ENCODE measurements at places on chromosomes 4 and X. TPM values are rescaled to one million over a fixed set of nuclear protein-coding genes. Genes with fewer than 3 reads are reported as not detected.

Gene TLR10
- 0.11 TPM for polyA plus RNA-seq

DNA sequence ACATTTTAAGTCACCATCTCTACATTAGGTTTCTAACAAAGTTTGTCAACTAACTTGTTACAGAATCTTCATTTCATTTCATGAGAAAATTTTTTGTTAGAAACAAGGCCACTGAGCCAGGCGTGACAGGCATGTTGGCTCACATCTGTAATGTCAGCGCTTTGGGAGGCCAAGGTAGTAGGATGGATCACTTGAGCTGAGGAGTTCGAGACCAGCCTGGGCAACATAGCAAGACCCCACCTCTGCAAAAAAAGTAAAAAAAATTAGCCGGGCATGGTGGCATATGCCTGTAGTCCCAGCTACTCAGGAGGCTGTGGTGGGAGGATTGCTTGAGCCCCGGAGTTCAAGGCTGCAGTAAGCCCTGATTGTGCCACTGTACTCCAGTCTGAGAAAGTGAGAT, 32.3 kb downstream of the FAT1 start:
- DNase-seq, result no peak

GRCh38 chr4:147408189-147408588, 72.7 kb upstream of the EDNRA start:
- DNase-seq, result no peak

DNA sequence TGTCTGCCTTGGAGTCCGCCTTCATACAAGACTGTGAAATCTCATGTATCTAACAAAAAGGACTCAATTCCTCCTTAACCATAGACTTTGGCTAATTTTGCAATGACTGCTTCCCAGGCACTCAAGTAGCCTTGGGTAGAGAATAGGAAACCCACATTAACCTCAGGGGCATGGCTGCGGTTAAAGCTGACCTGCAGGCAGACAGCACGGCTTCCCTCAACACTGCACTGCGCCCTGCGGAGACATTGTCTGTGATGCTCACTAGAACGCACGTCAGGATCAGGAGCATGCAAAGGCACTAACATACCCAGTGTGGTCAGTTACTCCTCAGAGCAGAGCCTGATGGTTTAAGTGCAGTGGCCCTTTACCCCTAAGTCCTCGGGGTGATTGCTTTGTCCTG, 10.3 kb upstream of the GPR143 start:
- no peak for DNase-seq

DNA sequence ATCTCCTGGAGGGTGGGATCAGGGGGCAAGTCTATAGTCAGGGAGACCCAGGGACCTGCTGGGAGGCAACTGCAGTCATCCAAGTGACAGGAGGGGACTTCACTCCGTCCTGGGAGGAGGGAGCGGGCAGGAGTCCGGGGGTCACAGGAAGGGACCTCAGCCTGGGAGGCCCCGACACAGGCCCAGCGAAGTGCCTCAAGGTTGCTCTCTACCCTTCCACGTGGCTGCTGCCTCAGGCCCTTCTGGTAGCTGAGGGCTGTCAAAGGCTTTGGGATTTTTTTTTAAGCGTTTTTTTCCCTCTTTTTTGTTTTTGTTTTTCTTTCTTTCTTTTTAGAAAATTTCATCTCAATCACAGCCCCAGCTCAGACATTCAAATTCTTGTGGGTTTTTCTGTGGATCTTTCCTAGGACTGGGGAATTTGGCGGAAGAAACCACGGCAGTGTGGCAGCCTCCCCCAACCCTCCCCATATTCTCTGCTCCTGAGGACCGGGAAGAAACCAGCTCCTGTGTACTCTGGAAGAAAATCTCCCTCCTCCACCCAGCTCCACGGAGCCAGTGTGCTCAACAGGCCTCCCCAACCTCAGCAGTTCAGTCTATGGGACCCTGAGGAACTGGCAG, 1.4 kb upstream of the HAUS7 start:
- no peak for DNase-seq

Gene RNF150
- polyA plus RNA-seq, result 5.0 TPM

DNA sequence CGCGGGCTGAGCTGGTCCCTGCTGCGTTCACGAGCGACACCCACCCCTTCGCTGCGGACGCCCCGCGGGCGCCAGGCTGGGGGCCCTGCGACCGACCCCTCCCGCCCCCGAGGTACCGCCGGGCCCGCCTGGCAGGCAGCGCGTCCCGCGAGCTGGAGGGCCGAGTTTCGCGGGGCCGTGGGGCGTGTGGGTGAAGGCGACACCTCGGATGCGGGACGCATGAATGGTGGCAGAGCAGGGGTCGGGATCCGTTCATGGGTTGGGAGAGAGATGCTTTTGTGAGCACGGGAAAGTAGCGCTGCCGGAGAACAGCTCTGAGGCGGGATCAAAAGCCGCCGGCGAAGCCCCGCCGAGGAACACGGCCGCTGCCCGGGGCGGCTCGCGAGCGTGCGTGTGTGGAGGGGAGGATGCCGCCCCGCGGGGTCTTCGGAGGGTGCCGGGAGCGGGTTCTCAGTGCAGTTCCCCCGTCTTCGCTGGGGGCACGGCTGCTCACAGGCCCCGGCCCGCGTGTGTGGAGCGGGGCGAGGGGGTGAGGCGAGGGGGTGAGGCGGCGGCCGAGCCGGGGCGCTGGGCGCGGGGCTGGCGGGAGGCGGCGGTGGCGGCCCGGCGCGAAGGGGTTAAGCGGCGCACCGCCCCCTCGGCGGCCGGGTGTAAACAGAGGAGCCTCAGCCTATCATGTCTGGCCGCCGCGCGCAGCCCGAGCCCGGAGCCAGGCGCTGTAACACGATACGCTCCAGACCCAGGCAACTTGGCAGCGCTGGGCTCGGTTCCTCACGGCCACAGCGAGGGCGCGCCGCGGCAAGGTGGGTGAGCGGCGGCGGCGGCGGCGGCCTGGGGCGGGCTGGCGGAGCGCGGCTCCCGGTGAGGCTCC, 205.3 kb downstream of the TENM3 start:
- DNase-seq, result peak; percentile 95

- DNase-seq, result no peak
These were observed 56.2 kb upstream of the MAPK10 start for GRCh38 chr4:86416081-86416480.

- DNase-seq, result no peak
These were observed 7.0 kb upstream of the ATP6AP2 start for GRCh38 chrX:40573763-40574162.

Data from kidney (tissue), 22 donors.